ENCODE measurements at places on chromosomes 6 and 20.

DNA sequence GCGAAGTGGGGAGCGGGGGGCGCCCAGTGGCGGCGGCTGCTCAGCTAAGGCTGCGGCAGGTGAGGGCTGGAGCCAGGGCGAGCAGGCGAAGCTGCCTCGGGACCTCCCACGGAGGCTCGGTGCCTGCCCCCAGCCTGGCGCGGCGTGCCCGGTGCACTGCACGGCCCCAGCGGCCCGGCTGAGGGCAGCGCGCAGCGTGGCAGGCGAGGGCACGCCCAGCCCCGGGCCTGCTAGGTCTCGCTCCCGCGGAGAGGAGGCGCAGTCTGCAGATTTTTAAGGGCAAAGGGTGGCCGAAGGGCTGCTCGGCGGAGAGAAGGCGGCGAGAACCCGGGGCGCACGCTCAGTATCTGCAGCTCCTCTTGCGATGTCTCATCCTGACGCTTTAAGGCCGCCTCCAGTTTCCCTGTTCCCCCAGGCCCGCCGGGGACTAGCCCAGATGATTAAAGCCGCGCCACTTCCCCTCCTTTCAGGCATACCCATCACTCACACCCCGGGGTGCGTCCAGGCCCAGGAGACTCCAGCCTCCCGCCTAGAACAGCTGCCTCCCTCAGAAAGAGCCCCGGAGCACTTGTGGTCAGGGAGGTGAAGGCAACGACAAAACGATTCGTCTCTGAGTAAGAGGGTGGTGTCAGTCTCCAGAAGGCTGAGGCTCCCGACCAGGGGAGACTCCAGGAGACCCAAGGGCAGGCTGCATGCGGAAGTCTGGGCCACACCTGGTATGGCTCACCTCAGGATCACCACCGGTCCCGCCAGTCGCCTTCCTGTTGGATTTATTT lies at the start of gene FERMT1:
Gene FERMT1, minus strand, starts transcription at position 158 of the 776 bp plus-strand sequence. CDS start 3,476 bp downstream, outside the sequence.
- no peak for DNase-seq

GRCh38 chr6:166488076-166488685 lies 98.3 kb downstream of the RAMACL start:
- DNase-seq = peak; percentile 46

DNA sequence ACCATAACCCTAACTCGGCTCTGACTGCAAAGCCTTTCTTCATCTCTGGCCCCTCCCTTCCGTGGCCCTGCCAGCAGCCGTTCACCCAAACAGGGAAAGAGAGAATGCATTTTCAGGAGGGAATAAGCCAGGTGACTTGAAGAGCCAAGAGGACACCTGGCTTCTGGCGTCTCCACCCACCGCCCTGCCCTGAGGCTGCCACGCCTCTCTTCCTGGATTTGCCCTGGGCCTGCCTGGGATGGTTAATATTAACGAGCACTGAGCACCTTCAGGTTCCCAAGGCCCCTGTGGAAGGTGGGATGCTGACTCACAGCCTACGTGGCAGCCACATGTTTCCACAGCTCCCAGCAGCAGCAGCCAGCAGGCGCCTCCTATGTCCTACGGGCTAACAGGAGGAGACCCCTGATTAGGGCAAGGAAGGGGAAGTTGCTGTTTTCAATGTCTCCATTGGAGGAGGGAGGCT lies 138.0 kb upstream of the RREB1 start:
- no peak for DNase-seq

DNA sequence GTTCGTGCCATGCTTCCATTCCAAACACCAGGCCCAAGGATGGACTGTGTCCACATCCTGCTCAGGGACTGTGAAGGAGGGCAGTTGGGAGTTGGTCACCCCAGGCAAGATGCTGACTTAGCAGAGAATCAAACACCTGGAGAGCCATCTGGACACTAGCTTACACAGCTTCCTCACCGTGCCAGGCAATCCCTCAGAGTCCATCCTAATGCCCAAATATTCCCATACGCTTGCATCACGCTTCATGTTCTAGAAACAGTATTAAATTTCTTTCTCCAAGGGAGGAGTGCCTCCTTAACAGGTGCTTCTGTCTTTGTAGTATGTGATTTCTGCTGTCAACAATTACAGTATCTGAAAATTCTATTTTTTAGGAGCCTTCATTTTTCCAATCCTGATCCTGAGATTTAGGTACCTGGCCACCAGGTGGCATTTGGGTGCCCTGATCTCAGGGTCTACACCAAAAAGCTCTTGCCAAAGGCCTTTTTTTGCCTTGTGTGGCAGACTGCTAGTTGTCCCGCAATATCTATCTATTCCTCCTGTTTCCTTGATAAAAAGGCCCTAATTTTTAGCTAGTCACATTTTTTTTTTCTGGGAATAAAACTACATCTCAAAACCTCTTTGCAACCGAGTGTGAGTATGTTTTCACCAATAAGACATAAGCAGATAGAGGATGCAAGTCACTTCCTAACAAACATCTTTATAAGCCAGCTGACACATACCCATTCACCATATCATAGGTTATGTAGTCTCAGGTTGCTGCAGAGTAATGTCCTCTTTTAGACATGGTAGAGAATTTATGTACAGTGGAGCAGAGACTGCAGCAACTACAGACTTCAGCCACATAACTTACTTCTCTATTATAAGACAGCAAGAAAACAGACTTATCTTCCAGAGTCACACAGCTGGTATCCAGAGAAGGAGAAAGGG lies 85.0 kb downstream of the PREP start:
- DNase-seq = no peak

- DNase-seq = no peak
Measured at GRCh38 chr6:158920311-158920905, 79.6 kb downstream of the RSPH3 start.

All from activated CD8-positive, alpha-beta memory T cell treated with anti-CD3 and anti-CD28 coated beads for 1 hour (primary cell).